CD4-positive, alpha-beta T cell treated with Interleukin-12 subunit alpha and Interleukin-12 subunit beta, for 1 hour (primary cell): ENCODE measurements at places on chromosomes 5 and 9.

DNA sequence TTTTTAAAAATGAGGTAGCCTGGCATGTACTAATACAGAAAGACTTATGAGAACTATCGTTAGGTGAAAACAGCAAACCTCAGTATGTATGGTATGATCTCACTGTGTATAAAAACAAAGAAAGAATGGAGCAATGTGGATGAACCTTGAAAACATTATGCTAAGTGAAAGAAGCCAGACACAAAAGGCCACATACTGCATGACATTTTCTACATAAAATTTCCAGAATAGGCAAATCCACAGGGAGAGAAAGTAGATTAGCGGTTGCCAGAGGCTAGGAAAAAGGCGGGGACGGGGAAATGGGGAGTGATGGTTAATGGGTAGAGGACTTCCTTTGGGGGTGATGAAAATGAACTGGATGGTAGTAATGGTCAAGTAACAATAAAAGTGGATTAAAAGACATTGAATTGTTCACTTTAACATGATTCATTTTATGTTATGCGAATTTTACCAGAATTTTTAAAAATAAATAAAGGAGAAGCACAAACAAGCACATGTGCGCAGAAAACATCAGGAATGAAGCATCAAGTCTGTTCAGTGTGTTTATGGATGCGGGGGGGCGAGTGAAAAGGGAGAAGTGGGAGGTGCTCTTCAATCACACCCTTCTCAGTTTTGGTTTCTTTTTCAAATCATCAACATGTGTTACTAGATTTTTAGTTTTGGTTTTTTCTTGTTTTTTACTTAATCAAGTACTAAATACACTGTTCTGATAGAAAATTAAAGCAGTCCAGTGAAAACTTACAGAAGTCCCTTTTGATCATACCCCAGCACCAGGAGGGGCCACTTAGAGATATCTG, 16.3 kb downstream of the ROR2 start:
- DNase-seq = no peak

- DNase-seq = no peak
Observed at GRCh38 chr5:88287846-88288527, 19.3 kb upstream of the TMEM161B start.

GRCh38 chr5:14250084-14250695, 107.0 kb downstream of the TRIO start:
- DNase-seq = no peak

DNA sequence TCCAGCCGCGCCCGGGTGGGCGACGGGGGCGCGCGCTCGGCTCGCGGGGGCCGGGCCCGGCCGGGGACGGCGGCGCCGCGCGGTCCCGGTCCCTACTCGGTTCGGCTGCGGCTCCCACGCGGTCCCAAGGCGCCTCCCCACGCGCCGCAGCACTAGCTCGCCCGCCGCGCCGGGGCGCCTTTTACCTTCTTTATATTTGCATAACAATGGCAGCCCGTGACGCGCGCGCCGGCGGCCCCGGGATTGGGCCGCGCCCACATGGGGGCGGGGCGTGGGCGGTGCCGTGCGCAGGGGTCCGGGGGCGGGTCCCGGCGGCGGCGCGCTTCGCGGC, at the start of gene NRARP:
Gene NRARP (minus strand): TSS at position 154 of the 331 bp plus-strand sequence. CDS start 343 bp downstream, outside the sequence.
- DNase-seq = peak; percentile 93
